ENCODE measurements at places on chromosomes 2 and 18.

GRCh38 chr2:100822587-100823248 is 2.8 kb downstream of the NPAS2 start:
- no peak for DNase-seq

- DNase-seq: no peak
Observed at GRCh38 chr2:98534761-98535160, 73.6 kb downstream of the COA5 start.

DNA sequence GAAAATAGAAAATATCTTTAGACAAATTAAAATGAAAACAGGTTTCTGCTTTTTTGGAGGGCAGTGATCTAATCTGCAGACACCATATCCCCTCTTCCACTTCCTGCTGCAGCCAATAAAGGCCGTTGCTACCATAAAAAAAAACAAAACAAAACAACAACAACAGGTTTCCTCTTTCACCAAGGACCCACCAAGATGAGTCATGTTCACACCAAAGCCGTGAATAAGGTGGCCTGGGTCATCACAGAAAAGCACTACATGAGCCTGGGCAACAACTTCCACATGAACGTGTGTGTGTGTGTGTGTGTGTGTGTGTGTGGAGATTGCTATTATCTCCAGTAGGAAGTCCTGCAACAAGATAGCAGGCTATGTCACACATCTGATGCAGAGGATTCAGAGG is 24.8 kb upstream of the TFCP2L1 start:
- DNase-seq: no peak

- no peak for DNase-seq
Observed at GRCh38 chr2:74700643-74701372, 46.8 kb downstream of the SEMA4F start.

- DNase-seq: no peak
Observed at GRCh38 chr2:7034303-7034702, 117.1 kb downstream of the RNF144A start.
